ENCODE measurements at places on chromosomes 12 and 14.

DNA sequence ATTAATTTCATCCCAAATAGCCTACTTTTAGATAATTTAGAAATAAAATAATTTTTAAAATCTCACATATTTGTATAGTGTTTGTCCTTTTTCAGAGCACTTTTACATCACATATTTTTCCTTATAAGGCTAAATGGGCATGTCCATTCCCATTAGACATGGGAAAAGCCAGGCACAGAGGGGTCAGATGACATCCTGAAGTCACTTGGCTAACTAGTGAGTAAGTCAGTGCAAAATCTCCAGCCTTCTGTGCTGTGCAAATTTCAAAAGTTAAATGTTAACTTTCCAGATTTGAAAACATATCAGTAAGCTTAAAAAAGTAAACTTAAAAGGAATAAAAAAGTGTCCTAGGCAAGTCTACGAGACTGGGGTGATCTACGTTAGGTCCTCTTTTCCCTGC lies 117.4 kb downstream of the EMP1 start:
- no peak for DNase-seq

DNA sequence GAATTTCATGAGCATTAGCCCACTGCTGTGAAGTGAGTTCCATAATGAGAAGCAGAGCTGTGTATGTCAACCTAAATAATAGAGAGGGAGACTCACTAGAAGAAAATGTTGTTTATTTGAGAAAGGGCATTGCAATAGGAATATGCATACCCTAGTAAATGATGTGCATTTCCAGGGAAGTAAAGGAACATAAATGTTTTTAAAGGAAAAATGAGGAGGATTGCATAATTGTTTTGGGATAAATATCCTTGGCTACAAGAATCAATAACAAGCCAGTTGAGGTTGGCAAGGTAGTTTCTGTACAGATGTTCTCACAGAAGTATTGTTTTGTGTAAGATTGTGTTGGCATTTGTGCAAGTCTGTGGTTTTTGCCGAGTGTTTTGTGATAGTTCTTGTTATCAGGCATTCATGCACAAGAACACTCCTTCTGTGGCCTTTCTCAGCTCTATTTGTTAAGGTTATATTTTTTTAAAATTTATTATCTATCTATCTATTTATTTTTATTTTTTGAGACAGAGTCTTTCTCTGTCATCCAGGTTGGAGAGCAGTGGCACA lies 47.1 kb downstream of the EMP1 start:
- DNase-seq = no peak

- no peak for DNase-seq
Observed at GRCh38 chr12:45745861-45746277, 16.4 kb downstream of the ARID2 start.

DNA sequence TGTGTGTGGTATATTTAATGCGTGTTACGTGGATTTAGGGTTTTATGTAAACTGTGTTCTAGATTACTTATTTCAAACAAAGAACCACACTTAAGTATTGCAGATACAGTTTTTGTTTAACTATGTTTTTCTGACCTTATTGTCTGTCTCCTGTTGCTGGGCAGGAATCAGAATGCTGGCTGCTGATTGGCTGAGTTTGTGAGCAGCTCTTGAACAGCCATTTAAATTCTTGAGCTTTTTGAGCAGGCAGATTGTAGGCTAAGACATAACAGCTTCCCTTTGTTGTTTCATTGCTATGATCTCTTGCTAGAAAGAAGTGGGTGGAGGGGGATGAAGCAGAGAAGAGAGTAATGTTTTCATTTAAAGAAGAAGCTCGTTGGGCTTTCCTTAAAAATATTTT lies 52.2 kb downstream of the ATF7IP start:
- peak; percentile 72 for DNase-seq

GRCh38 chr14:79939235-79939634 lies 272.1 kb downstream of the DIO2 start:
- no peak for DNase-seq

- DNase-seq = peak; percentile 28
Observed at GRCh38 chr14:70622111-70622712, 19.5 kb upstream of the TTC9 start.

GRCh38 chr14:23047034-23047634 lies 5.1 kb downstream of the PSMB11 start:
- DNase-seq = no peak

- no peak for DNase-seq
Observed at GRCh38 chr14:102917056-102917385, 5.4 kb upstream of the AMN start.

DNA sequence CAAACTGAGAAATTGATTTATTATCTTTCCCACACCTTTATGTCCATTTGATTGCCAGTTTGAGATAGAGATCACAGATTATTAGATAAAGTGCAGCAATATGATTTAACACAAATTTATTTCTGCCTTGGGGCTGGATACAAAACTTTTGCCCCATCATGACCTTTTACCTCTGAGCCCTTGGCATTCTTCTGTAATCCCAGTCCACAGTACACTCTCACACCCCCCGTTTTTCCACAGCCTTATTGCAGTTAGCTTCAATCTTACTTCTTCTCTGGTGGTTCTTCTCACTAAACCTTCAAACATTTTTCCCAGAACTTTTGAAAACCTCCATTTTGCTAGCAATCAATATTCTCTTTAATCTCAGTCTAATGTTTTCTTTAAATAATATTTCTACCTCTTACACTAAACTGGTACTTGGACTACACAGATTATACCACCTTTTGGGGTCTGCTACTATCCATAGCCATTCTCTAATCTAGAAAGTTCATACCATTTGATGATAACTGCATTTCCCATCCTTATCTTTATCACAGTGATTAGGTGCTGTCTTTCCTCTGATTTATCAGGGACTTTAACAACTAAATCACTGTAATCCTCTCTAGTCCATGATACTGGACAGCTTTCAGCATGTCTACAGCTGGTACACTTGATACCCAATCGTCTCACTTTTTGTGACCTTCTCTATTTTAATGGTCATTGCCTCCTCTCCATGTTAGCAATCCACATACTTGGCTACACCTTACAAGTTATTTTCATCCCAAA lies 186.7 kb upstream of the PDE3A start:
- DNase-seq = no peak

All from right hindlimb (tissue), 1 donor.